CD4-positive, alpha-beta T cell treated with Interleukin-4 for 4 hours (primary cell): ENCODE measurements at places on chromosomes 6 and 20.

DNA sequence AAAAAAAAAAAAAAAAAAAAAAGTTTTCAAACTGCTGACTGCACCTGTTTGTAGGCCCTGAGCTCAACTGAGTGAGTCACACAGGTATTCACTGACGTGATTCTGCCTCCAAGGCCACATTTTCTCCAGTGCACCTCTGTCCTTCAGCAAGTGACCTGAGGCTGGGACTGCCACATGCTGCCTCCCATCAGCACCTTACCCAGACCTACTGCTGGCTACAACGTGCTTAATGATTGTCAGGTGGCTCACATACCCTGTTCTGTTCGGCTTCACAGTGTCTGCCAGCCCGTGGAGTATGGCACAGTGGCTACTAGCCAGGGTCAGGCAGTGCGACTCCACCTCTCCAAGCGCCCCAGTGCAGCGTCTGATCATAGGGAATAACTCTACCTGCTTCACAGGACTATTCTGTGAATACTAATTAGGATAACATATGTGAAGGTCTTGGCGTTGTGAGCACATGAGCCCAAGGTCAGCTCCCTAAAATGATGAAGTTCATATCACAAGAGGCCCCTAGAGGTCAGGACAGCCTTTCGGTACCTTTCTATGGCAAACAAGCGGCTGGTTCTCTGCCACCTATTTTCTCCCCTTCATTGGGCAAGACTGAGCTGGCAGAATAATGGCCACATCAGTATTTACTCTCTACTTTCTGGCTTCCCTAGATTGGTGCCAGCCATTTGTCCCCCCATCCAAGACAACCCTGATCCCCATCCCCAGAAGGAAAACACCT is 28.1 kb downstream of the RIPOR3 start:
- DNase-seq: no peak

DNA sequence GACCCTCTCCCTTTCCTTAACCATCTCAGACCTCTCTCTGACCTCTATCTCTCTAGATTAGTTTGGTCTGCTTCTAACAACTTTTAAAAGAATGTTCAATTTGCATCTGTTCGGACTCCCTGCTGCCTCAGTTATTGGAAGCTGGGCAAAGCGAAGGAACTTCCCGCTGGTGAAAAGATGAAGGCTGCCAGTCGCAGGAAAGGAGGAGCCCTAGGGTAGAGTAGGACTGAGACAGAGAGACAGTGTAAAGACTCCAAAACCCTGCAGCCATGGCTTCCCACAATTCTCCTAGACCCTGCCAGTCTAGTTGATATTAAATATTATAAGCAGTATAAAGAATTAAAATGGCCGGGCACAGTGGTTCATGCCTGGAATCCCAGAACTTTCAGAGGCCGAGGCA is 581.8 kb downstream of the EPM2A start:
- DNase-seq: no peak

DNA sequence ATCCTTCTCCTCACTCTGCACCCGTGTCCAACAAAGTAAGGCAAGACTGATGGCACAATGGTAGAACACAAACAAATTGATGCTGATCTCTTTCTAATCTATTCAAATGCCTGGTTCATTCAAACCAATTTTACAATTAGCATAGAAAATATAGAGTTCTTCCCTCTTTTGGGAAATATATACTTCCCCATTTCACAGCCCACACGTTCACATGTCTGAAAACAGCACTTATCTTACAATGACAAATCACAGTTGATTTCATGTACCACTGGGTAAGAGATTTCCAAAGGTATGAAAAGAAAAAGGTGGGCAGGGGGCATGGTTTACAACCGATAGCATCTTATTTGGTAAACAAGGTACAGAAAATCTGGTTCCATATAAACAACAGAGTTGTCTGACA is 137.6 kb downstream of the RNGTT start:
- no peak for DNase-seq

GRCh38 chr6:161204866-161205557 is 68.8 kb downstream of the AGPAT4 start:
- DNase-seq: no peak

DNA sequence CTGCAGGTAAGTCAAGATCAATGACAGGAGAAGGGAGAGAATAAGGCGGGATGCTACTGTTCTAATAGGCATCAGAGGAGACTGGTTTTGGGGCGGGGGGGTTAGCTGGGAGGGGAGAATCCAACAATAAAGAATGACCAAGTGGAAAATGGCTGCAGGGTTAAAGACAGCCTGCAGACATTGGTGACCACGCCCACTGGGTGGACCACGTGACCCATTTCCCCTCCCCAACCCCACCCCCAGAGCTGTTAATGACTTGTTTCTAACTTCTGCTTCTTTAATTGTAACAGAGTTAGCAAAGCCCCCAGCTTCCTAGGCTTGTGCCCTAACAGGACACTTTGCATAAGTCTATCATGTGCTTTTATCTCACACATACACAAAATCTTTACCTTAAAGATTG is 344.5 kb downstream of the KIF16B start:
- no peak for DNase-seq

DNA sequence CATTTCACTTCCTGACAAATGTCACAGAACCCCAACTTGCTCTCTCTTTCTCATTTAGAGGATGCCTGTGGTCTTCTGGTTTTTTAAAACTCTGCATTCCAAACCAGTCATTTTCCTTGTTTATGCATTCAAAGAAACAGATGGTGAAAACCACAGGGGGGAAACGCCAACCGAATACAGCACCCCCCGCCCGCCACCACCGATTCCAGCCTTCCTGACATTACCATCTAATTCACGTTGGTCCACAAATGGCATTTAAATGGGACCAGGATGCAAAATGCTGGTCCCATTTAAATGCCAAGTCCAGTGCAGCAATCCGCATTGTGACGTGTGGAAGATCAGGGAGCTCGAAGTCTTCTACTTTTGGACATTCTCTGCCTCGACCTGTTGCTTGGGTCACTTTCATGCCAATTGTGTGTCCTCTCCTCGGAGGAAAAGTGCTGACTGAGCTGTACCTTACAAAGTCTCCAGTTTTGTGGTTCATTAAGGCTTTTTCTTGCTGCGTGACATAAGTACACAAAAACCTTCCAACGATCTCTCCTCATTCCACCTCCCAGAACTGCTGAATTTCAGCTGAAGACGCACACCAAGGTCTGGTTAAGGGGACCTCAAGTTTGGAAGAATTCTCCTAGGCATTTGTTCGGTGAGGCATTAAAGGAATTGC is 35.8 kb downstream of the NEDD9 start:
- DNase-seq: no peak

DNA sequence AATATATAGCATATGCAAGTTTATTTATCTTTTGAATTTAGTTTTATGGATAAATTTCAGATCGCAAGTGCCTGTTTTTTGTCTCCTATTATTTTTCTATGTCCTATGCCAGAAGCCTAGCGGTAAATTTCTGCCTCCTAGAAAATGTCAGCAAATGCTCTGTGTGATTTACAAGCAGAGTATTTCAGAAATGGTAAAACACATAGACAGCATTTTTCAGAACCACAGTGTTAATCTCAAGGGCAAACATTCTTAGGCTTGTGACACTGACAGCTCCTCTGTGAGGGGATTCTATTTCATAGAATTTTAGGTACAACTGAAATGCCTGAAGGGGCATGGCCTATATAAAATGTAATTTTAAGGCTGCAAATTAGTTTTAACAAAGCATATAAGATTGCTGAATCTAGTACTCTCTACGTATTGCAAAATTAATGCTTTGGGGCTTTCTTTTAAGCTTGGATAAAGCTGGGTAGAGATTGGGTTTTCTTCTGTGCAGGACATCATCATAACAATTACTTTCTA is 89.9 kb upstream of the PTCHD4 start:
- no peak for DNase-seq

GRCh38 chr6:154868143-154868594 is 126.9 kb upstream of the TIAM2 start:
- peak; percentile 27 for DNase-seq

DNA sequence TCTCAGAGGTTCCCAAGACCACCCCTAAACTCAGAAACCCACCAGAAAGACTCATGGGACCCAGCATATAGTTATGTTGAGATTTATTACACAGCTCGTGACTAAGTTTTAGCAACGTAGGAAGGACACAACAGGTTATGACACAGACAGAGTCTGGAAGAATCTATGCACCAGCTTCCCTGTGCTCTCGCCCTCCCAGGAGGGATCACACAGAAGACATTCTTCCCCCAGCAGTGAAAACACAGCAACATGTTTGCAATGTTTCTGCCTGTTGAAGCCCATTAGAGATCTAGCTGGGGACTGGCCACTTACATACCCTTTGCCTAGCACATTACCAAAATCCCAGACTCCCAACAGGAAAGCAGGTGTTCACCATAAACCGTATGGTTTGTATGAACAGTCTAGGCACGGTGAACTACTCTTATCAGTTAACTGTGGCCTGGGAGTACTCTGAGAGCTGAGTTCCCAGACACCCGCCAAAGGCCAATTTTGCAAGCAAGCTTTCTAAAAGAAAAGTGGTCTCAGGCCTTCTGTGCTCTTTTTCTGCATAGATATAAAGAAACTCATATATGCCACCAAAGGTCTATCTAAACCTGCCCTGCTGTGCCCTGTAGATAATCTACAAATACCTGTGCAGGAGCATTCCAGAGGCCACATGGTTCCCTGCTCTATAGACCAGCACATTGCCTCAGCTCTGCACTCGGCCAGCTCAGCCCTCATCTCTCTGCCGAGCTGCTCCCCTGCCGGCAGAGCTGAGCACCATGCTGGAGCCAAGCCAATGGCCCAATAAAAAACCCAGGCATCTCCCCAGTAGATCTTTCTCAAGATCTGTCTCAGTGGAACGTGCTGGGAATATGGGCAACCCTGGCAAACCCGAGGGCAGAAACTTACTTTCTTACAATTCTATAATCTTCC is 69.6 kb upstream of the SMIM28 start:
- no peak for DNase-seq

- no peak for DNase-seq
Observed at GRCh38 chr20:56032251-56032650, 26.9 kb upstream of the CBLN4 start.

DNA sequence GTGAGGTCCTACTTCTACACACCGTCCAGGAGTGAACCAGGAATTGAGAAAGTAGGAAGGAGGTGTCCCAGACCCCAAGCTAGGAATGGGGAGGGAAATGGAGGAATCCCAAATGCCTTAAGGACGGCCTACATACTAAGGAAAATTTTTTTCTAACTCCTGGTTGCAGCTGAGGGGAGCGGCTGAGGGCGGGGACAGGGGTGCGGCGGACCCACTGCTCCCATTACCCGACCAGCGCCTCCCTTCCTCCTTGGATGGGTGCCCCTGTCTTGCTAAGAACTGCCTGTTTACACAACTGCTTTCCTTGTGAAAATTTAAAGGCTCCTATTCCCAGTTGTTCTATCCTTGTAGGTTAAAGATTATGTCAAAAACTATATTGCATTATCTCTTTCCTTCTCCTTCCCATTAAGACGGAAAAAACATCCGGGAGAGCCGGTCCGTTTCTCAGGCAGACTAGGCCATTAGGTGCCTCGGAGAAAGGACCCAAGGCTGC is 699 bp upstream of the HSPA1B start:
- peak; percentile 51 for DNase-seq

- no peak for DNase-seq
Observed at GRCh38 chr6:107173779-107174178, 58.5 kb upstream of the BEND3 start.

DNA sequence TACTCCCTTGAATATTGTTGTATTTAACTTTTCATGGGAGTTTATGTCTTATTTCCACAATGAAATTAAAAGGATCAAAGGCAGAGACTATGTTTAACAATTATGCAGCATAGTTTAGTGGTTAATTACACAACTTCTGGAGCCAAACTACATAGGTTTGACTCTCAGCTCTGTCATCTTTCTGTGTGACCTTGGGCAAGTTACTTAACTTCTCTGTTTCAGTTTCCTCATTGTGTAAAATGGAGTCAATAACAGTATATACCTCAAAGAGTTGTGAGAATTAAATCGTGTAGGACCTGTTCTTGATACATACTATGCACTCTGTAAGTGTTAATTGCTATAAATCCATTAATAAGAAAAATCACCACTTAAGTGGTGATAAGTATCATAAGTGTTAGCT is 48.3 kb downstream of the BTBD9 start:
- DNase-seq: no peak

- no peak for DNase-seq
Observed at GRCh38 chr20:24437196-24438082, 32.0 kb upstream of the SYNDIG1 start.

GRCh38 chr6:32627831-32628230 is 9.4 kb upstream of the HLA-DQA1 start:
- DNase-seq: peak; percentile 35

DNA sequence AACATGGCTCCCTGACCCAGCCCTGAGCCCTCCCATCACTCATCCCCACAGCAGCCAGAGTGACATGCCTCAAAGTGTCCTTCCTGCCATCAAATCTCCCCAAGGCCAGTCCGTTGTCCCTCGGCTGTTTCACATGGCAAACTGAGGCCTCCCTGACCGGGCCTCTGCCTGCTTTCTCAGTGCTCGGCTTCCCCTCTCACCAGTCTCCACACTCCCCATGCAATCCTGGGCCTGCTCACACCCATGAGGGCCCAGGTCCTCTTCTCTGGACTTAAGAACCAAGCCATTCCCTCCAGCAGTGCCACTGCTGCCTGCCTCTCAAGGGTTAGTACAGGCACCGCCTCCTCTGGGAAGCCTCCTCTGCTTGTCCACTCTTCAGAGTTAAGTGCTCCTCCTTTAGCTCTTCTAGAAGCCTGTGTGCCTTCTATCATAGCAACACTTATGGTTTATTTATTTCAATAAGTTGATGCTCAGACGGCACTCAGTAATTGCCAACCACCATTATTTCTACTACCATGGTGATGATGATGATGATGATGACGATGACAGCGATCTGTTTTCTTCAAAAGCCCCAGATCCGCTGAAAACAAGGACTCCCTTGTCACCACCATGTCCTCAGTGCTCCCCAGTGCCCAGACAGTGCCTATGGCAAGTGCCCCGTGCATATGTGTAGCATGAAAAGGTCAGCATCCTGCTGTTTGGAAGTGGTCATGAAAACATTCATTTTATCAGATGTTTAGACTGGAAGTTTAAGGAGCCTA is 449.0 kb downstream of the CDH26 start:
- no peak for DNase-seq

- DNase-seq: no peak
Observed at GRCh38 chr20:58389324-58389967, 417 bp downstream of the VAPB start.

DNA sequence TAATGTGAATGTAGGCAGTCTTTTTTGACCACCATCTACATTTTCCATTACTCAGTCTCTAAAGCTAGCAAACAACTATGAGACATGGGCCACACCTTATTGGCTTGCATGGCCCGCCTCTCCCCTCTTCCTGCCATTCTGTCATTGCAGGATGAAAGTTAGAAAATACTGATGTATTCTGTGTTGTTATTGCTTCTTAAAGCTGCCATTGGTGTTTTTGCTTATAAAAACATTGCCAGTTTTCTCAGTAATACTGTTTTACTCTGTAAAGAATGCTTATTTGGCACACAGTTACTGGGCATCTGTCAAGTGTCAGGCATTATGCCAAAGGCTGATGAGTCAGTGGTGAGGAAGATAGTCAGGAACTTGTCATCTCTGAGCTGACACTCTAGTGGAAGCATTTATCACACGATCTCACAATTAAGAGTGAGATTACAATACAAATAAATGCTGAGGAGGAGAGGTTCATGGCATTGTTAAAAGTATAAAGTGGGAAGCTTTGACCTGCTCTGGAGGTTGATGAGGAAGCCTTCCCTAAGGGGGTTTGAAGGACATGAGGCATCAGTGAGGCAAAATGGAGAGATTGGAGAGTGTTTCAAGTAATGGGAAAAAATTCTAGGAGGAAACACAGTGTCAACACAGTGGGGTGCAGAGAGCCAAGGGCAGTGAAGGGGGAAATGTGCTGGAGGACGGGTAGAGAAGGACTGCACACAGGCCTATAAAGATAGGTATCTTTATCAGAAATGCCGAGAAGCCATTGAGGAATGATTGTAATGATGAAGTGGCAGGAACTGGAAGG is 14.7 kb downstream of the KLHL32 start:
- peak; percentile 8 for DNase-seq
